GM13976 (cell line): ENCODE measurements at places on chromosomes 16 and 17.
A peak's percentile ranks its signal among the peaks of the same experiment; 100 is the strongest.

DNA sequence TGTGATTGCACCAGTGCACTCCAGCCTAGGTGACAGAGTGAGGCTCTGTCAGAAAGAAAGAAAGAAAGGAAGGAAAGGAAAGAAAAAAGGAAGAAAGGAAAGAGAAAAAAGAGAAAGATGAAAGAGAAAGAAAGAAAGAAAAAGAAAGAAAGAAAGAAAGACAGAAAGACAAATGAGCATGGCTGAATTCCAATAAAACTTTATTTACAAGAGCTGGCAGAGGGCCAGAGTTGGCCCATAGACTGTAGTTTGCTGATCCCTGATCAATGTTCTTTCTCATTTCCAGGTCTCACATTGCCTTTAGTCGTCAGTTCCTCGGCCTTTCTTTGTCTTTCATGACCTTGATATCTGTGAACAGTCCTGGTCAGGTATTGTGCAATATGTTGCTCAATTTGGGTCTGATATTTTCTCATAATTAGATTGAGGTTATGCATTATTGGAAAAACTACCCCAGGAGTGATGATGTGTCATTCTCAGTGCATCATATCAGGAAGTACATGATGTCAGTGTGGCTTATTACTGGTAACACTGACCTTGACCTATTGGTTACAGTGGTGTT is 68.5 kb upstream of the MED9 start:
- DNase-seq: no peak

DNA sequence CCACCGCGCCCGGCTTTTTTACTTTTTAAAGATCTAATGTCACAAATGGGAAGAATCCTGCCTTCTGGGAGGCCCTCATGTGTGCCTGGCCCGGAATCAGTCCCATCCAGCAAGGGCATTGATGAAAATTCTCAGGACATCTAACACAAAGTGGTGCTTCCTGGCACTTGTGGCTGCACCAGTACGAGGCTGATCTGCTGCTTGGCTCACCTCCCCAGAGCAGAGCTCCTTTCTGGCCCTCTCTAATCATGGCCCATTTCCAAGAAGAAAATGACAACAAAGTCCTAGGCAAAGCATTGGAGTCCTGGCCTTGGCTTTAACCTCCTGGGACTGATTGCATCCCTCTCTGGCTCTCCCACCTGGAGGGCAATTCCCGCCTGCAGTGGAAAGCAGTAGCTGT is 50.7 kb upstream of the SIAH1 start:
- DNase-seq: no peak

- no peak for DNase-seq
These were observed 16.4 kb upstream of the YWHAE start for GRCh38 chr17:1416414-1416813.

DNA sequence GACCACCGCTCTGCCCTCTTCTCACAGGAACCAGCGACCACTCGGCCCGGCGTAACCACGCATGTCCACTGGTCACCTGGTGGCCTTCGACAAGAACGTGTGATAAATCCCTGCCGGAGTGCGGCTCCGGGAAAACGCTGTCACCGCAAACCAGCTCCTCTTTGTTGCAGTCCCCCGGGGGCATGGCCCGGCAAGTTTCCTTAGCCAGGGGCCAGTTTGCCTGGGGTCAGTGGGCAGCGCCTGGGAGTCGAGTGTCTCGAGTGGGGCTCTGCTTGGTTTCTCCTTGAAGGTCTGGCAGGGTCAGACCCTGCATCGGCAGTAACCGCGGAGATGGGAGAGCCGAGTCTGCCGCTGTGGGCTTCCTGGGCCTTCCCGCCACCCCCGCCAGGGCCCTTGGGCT is 52.5 kb downstream of the JPH3 start:
- DNase-seq: no peak

- peak; percentile 81 for DNase-seq
These were observed 2.7 kb upstream of the SPG7 start for GRCh38 chr16:89505204-89506112.

GRCh38 chr17:75481194-75482068 is 25.0 kb downstream of the TMEM94 start:
- DNase-seq: no peak

GRCh38 chr16:268141-269053 is 7.3 kb downstream of the RGS11 start:
- no peak for DNase-seq

GRCh38 chr17:81438688-81439087 is 43.4 kb downstream of the BAHCC1 start:
- no peak for DNase-seq

GRCh38 chr17:4953451-4953961 is 2.6 kb downstream of the ENO3 start:
- no peak for DNase-seq

- DNase-seq: no peak
These were observed 26.3 kb downstream of the ERN1 start for GRCh38 chr17:64103391-64104364.

DNA sequence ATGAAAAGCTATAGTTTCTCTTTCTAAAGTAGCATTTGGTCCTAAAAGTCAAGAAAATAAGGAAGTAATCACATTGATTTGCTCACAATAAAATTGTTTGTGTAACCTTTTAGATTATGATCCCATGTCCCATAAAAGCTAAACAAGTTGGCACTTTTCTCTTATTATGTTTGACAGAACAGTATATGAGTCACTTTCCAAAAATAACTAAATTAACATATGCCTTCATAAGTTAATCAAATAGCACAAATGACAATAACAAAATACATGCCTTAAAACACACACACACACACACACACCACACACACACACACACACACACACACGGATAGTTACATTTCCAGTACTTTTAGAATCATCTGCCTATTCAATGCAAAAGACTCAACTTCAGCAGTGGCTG is 2.8 kb downstream of the MED13 start:
- DNase-seq: no peak

- no peak for DNase-seq
These were observed 11.3 kb upstream of the TSPOAP1 start for GRCh38 chr17:58339755-58340404.

GRCh38 chr16:57258226-57258909 is 13.3 kb downstream of the ARL2BP start:
- no peak for DNase-seq

- no peak for DNase-seq
These were observed 37.1 kb downstream of the AP1G1 start for GRCh38 chr16:71771571-71771970.

DNA sequence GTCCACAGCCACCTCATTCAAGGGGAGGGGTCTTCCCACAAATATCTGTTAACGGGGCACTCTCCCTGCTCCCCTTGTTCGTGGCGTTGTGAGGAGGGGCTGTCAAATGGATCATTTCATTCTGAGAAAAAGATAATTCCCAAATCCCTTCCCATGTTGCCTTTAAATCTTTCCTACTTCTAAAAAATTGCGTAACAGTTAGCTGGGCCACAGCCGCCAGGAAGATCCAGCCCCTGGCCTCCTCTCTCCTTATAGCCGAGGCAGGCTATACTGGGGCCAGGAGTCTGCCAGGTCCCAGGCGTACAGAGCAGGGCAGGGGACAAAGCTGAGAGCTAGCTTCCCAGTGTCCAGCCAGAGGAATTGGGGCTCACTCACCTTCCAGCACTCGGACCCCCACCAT is 430 bp downstream of the C16orf89 start:
- DNase-seq: no peak

- peak; percentile 44 for DNase-seq
These were observed 10.8 kb downstream of the MAP2K3 start for GRCh38 chr17:21295036-21295952.

DNA sequence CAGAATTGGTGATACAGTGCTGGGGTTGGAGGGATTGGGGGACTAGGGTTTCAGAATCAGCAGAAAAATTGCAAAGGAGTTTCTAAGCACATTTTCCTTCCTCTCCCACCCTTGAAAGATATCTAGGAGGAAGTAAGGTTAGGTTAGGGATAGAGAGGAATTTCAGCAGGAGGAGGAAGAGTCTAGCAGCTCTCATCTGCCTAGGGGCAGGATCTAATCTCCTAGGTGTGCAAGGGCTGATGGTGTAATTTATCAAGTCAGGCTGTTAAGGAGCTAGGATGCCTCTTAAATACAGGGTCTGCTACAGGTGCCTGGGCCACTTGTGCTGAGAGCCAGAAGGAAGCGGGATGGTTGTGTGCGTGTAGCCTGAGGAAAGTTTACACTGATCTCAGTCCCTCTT is 1.8 kb upstream of the HNF1B start:
- DNase-seq: no peak

DNA sequence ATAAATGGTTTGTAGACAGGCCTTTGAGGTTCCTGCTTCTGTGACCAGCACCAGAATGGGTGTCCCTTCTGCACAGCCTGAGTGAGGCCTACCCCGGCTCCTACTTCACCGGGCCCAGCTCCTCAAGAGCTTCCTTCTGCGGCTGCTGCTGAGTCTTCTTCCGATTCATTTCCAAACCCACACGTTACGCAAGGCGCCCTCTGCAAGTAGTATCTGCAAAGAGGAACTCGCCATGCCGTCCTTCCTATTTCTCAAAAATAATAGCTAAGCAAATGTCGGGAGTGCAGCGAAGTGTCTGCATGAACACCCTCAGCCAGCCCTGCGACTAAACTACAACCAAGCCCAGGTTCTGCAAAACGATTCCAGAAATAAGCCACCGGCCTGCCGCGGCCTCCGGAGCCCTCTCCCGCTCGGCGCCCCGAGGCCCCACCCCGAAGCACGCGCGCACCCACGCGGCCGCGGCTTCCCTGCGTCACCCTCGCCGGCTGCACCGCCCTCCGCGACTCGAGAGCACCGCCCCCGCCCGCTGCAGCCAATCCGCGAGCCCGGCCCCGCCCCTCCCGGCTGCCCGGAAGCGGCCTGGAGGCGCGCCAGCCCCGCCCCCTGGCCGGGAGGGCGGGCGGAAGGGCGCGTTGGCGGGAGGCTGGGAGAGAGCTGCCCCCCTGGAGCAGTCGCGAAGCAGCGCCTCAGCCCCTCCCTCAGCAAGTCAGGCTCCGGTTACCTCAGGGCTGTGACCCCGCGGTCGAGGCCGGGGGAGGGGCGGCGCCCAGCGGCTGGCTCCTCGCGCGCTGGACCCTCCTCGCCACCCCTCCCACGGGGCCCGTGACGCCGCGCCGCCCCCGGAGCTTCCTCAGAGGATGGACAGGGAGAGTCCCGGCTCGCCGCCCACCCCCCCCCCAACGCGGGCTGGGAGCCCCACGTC is 8.3 kb downstream of the MNT start:
- DNase-seq: peak; percentile 95

- DNase-seq: no peak
These were observed 2.6 kb downstream of the MYL11 start for GRCh38 chr16:30377050-30377811.

- DNase-seq: no peak
These were observed 89.1 kb downstream of the CDH13 start for GRCh38 chr16:82715833-82716232.

DNA sequence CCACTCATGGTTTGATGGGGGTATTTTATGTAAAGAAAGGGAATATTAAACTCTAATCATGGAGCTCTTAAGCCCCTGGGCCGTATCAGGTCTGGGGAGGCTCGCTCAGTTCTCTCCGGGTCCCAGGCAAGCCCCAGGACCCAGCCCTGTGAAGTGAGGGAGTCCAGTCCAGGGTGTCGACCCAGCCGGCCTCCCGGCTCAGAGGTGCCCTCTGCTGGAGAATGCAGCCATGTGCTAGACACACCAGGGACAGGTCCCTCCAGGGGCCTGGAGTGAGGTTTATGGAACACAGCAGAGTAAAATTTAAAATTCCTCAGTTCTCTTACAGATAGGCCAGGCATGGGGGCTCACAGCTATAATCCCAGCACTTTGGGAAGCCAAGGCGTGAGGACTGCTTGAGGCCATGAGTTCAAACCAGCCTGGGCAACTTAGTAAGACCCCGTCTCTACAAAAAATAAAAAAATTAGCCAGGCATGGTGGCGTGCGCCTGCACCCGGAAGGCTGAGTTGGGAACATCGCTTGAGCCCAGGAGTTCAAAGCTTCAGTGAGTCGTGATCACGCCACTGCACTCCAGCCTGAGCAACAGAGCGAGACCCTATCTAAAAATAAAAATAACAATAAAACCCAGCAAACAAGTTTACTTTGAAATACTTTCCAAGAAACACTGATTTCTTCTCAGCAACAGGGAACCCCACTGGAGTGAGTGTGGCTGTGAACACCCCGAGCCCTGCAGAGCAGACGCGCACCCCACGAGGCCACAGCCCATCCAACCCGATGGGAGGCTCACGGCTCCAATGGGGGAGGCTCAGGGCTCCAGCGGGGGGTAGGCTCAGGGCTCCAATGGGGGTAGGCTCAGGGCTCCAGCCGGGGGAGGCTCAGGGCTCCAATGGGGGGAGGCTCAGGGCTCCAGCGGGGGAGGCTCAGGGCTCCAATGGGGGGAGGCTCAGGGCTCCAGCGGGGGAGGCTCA is 72.2 kb downstream of the ZNF778 start:
- peak; percentile 95 for DNase-seq

DNA sequence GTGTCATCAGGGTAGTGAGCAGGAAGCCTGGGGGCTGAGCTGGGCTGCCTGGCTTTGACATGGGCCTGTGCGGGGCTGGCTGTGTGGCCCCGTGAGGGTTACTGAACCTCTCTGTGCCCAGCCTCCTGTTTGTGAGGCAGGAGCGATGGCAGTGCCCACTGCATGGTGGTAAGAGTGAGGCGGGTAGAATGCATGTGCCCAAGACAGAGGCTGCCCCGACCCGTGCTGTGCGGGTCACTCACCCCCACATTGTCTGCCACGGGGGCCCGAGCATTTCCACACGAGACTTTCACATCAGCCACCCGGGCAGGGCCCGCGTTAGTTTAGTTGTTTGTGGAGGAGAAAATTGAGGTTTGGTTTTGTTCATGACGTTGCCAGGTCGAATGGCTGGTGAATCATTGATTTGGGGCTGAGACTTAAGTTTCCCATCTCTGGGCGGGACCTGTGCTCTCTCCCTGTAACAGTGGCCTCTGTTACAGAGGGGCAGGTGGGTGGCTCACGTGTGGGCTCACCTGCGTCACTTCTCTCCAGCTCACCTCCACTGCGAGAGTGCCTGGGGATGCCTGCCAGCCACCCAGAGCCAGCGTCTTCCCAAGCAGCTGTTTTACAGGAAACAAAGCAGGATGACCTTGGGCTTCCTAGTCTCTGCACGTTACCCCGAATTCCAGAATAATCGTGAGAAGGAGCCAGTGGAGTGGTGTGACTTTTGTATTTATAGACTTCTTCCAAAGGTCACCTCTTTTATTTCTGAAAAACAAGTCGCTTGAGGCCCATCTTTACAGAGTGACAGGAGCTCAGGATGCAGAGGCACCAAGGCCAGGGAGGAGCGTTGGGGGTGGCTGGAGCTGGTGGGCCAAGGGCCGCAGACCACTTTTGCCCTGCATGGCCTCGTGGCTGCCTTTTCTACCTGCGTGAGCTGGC is 150.6 kb downstream of the RPTOR start:
- no peak for DNase-seq

GRCh38 chr17:42517516-42517915 is 18.5 kb upstream of the NAGLU start:
- peak; percentile 84 for DNase-seq

GRCh38 chr17:77083531-77083930 is 57.2 kb upstream of the SEC14L1 start:
- no peak for DNase-seq
